ENCODE measurements at places on chromosomes 1 and 21.

GRCh38 chr1:207605444-207606361, 39.2 kb upstream of the CR1L start:
- no peak for DNase-seq

DNA sequence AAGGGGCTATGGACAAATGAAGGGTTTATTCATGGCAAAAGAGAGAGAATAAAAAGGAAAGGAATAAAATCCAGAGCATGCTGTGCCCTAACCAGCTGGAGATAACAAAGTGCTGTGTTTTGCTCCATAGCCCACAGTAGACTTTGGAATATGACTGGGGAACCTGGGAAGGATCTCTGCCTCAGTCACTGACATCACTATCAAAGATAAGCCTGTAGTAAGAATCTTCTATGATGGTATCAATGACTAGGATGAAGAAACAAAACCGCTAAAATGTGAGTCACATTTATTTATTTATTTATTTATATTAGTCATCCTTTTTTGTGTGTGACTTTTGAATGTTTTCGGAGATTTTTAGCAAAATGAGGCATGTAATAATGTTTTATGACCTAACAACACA, 56.3 kb downstream of the NVL start:
- no peak for DNase-seq

DNA sequence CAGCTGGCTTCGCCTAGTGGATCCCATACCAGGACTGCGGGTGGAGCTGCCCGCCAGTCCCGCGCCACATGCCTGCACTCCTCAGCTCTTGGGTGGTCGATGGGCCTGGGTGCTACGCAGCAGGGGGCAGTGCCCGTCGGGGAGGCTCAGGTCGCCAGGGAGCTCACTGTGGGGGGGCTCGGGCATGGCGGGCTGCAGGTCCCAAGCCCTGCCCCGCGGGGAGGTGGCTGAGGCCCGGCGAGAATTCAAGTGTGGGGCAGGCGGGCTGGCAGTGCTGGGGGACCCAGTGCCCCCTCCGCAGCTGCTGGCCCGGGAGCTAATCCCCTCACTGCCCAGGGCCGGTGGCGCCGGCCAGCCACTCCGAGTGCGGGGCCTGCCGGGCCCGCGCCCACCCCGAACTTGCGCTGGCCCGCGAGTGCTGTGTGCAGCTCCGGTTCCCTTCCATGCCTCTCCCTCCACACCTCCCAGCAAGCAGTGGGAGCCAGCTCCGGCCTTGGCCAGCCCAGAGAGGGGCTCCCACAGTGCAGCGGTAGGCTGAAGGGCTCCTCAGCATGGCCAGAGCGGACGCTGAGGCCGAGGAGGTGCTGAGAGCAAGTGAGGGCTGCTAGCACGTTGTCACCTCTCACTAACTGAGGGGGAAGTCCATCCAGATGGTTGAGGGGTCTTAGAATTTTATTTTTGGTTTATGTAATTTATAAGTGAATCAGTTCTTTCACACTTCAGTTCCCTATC, 85.2 kb upstream of the HMCN1 start:
- DNase-seq, result no peak

DNA sequence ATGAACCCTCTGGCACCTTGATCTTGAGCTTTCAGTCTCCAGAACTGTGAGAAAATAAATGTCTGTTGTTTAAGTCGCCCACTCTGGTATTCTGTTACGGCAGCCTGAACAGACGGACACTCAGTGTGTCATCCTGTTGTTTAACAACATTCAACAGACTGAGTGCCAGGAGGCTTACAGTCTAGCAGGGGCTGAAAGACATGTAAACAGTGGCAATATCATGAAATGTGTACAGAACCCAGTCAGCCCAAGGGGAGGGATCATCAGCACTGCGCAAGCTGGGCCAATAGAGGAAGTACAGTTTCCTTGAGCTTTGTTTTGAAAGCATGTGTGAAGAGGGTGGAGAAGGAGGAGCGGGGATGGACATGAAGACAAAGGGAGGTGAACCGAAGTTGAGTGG, 13.6 kb downstream of the DIP2A start:
- no peak for DNase-seq

- DNase-seq, result peak; percentile 60
These were observed 13.1 kb downstream of the NR5A2 start for GRCh38 chr1:200040481-200041138.

DNA sequence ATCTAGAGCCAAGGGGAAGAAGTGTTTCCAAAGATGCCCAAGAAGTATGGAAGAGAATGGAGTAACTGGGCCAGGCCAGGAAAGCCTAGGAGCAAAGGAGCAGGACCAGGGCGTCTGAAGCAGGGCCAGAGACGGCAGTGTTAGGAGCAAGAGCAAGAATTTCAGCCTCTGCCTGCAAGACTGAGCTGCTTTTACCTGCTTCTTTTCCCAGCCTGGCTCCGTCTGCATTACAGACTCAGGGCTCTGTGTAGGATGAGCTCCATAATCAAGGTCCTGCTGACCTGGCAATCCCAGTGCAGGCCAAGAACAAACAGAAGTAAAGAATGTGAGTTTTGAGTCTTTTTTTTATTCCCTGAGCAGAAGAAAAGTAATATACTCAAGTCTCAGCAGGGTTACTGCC, 10.1 kb downstream of the FMO1 start:
- no peak for DNase-seq

Measured in ecto neural progenitor cell (in vitro differentiated cells).